ENCODE measurements at places on chromosomes 7 and 10.

- no peak for DNase-seq
These were observed at the start of gene SCRN1 for GRCh38 chr7:29989257-29989995. Gene SCRN1 (minus strand): TSS chr7:29989801. CDS start chr7:29969067, 20,734 bp downstream.

DNA sequence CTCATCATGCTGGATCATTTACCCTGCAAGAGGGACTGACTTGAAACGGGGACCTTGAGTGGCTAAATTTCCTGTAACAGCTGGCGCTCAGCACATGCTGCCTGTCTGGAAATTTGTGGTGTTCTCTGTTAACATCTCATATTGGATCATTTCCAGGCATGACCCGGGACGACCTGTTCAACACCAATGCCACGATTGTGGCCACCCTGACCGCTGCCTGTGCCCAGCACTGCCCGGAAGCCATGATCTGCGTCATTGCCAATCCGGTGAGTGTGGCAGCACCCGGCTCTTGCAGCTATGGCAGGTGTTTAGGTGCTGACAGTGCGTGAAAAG, 9.9 kb downstream of the MDH2 start:
- DNase-seq = no peak

GRCh38 chr7:128177768-128178550, 63.1 kb upstream of the LEP start:
- no peak for DNase-seq

- DNase-seq = no peak
These were observed 15.9 kb downstream of the CUL2 start for GRCh38 chr10:35074266-35074665.

GRCh38 chr10:118729641-118730258, 25.0 kb downstream of the CACUL1 start:
- DNase-seq = no peak

GRCh38 chr7:98613601-98614425, 3.3 kb upstream of the NPTX2 start:
- no peak for DNase-seq

DNA sequence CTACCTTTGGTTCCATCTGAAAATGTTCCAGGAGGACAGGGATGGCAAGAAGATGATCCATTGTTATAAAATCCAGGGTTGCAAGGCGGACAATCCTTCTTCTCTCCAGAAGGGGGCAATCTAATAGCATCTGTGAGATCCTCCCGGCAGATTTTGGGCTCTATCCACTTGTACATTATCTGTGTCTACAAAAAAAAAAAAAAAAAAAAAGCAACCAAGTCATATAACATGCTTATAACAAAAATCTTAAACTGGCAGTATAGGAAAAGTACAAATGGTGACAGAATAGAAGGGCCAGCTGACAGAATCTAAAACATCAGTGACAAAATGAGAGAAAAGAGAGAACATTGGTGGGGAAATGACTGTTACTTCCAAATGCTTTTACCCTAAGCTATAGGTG, 132.7 kb downstream of the ELAPOR2 start:
- DNase-seq = peak; percentile 15

DNA sequence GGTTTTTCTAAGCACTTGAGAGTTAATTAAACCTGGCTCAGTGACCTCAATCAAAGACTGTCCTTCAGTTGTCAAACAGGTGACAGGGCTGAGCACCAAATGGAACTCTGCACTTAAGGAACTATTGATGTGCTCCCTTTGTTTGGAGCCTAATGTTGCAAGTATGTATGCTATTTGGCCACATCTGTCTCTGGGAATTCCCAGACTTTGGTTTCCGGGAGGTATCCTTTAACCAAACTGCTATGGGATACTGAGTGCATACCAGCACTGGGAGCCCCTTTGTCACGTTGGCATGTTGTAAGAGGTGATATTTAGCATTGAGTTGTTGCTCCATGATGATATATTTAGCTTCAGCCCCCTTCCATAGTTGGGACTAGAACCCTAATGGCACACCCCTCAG, 25.2 kb downstream of the ASZ1 start:
- DNase-seq = no peak

- no peak for DNase-seq
These were observed 162.7 kb downstream of the AKR1D1 start for GRCh38 chr7:138238734-138239659.

GRCh38 chr10:120969219-120969645, 118.1 kb downstream of the WDR11 start:
- no peak for DNase-seq

GRCh38 chr10:14146501-14146900, 184.2 kb downstream of the FRMD4A start:
- no peak for DNase-seq

GRCh38 chr10:111298031-111298430, 221.2 kb downstream of the ADRA2A start:
- no peak for DNase-seq

DNA sequence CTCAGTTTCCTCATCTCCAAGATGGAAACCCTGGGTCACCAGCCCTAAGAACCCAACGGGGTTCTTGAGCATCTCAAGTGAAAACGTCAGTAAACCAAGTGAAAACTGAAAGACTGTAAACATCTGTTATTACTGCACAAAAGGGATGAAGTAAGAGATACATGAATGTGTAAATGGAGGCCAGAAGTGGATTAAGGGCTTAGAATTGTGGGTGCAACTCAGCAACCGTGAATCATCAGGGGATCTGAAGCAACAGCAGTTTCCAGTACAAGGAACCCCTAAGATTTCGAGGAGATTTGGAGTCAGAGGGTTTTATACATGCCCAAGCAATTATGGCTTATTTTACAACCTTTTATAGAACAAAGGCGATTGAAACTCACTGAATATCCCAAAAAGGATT, 95.7 kb upstream of the SVIL start:
- DNase-seq = no peak

- DNase-seq = no peak
These were observed 90.8 kb downstream of the DNAJB9 start for GRCh38 chr7:108660465-108660864.

GRCh38 chr7:45187946-45188411, 30.4 kb downstream of the RAMP3 start:
- DNase-seq = no peak

GRCh38 chr10:122165484-122166276, 105.4 kb upstream of the BTBD16 start:
- no peak for DNase-seq

- no peak for DNase-seq
These were observed 181.0 kb upstream of the MDFIC start for GRCh38 chr7:114740941-114741340.

GRCh38 chr7:112286250-112287086, 80.0 kb downstream of the ZNF277 start:
- DNase-seq = no peak
